ENCODE measurements at places on chromosomes 6 and 20.

DNA sequence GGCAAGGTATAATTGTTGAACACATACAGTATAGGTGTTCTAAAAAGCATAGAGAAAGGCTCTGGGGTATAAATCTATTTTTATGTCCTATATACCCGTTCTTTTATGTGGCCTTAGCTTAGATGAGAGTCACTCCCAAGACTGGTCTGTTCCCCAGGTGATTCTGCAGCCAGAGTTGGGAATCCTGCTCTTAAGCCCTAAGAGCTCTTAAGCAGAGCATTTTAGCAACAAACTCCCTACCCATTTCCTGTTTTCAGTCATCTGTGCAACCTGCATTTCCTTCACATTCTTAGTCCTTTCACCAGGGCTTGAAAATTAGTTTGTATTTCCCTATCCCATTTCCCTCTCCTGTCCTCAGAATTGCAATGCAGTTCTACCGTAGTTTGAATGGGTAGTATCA is 166.1 kb downstream of the HS3ST5 start:
- DNase-seq: no peak

DNA sequence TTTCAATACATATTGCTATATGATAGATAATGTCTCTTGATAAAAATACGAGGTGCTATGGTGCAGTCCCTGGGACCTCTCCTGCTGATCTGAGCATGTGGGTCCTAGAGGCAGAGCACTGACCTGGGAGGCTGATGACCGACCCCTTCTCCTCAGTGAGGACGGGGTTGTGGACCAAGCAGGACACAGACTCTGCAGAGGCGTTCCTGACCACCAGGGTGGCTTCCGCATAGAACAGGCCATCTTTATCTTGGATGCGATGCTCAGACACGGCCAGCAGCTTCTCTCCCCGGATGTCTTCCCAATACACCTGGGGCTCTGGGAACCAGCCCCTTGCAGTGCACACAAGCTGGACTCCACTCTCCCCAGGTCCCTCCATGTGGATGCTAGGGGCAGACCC is 4.2 kb downstream of the BTNL2 start:
- DNase-seq: no peak

- no peak for DNase-seq
These were observed 300.5 kb upstream of the SUPT3H start for GRCh38 chr6:45678285-45678607.

DNA sequence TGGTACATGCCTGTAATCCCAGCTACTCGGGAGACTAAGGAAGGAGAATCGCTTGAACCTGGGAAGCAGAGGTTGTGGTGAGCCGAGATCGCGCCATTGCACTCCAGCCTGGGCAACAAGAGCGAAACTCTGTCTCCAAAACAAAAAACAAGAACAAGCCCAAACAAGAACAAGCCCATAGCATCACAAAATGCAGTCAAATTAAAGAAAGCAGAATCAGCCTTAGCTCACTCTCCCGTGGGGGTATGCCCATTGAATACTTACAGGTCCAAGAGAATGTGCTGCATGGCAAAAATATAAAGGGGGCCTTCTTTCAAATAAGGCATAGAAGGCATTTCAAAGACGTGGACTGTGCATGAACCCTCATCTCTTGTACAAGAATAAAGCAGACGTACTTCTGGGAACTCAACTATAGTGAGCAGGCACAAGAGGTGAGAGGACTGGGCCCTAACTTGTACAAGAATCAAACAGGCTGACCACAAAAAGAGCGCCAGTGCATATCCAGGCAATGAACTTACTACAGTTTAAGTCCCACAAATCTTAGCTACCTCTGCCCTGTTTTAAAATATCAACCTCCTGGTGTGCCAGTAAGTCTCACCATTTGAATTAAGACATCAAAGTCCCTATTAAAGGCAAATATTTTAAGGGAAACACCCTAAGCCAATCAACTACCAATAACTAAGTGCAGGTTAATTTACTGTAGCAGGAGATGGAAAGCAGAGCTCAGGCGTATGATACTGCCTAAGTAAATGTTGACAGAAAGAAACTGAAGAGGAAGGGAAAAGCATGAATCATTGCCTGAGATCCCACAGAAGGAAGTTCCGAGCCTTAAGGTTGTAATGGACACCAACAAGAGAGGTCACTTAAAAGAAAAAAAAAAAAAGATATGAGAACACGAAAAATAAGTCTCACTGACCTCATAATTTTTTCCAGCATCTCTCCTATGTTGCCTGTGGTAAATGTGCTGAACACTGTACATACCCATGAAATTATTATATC is 37.4 kb downstream of the TOMM6 start:
- DNase-seq: peak; percentile 37

- no peak for DNase-seq
These were observed 15.2 kb downstream of the TAB2 start for GRCh38 chr6:149332602-149333265.

GRCh38 chr6:11683871-11684270 is 94.7 kb downstream of the ADTRP start:
- no peak for DNase-seq

GRCh38 chr6:138428944-138429598 is 25.0 kb downstream of the HEBP2 start:
- peak; percentile 44 for DNase-seq

DNA sequence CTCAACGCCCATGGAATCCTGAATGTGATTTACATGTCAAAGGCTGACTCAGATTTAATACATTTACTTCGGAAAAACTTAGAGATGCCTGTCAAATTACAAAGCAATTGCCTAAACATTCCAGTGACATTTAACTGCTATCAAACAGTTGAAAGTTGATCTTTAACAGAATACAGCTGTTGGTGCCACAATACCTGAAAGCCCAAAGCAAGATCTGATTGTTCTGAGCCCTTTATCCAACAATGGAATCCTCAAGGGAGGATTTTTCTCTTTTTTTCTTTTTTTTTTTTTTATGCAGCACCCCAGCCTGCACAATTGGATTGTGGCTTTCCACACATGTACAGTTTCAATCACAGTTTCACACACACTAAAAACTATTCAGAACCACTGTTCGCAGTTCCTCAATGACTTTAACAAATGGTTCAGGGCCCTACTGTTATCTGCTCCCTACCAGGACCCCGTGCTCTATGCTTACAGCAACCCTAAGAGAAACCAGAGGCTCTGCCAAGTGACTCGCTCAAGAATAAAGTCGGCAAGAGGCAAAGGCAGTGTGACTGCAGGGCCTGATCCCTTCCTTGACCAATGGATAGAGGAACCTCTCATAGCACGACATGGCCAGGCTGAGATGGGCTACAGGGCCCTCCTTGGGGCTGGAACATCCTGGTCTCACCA is 33.3 kb downstream of the EPB41L2 start:
- no peak for DNase-seq

DNA sequence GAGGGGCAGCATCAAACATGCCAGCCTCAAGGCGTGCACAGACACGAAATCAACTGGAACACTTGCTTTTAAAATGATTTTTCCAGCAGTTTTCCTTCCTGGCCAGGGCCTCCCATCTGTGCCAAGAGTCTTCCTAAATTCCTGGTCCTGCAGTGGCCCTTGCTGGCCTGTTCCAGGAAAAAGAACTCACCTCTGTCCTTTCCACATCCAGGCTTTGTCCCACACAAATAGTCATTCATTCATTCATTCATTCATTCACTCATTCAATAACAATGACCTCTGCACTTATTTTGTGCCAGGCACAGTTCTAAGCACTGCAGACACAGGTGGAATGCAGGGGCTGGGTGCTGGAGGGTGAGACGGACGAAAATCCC is 89.0 kb upstream of the CCDC167 start:
- no peak for DNase-seq

- DNase-seq: no peak
These were observed 83.9 kb downstream of the DLL1 start for GRCh38 chr6:170206851-170207431.

GRCh38 chr6:144588697-144589325 is 303.7 kb downstream of the UTRN start:
- no peak for DNase-seq

DNA sequence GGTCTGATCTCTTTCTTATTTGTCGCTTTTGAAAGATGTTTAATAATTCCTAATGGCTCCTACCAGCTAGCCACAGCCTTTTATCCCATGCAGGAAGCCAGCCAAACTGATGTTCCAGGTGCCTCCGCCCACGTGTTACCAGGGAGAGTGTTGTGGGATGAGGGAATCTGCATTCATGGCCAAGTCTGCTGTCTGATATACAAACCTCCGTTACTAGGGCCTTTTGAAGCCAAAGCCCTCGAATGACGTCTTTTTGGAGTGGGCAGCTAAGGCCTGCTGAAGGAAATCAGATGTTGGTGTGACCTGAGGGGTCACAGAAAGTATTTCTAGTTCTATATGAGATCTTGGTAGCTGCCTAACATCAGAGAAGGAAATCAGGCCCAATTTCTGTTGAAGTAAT is 21.3 kb downstream of the STK35 start:
- DNase-seq: no peak

DNA sequence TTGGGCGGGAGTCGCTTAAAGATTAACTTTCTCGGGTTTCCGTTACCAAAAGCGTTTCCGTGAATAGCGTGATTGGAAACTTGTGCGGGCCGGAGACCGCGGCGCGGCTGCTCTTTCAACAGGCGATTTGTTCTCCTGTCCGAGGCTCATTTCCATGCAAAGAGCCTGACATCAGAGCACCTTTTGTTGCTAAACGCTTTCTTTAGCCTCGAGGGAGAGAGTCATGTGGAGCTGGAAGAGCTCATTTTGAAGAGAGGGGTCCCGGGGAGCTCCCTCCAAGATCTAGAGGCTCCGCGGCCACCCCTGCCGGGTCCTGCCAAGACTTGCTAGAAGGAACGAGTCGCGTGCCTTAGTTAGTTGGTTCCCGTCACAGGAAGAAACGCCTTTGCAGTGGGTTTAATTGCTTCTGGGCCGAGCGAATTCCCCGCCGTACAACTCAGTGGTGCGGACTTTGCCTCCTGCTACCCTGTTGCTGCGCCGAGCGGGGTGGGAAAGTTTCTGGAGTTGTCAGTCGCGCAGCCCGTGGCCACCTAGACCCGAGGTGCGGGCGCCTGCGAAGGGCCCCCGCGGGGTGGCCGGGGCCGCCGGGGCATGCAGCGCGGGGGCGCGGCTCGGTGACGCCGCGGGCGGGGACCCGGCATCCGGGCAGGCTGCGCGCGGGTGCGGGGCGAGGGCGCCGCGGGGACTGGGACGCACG is at the start of gene SASH1:
Gene SASH1 (plus strand): TSS at position 489 of the 697 bp plus-strand sequence. CDS start 230 bp downstream, outside the sequence.
- peak; percentile 87 for DNase-seq

GRCh38 chr20:12294678-12295077 is 377.0 kb downstream of the BTBD3 start:
- no peak for DNase-seq

- no peak for DNase-seq
These were observed 380.6 kb downstream of the HDGFL1 start for GRCh38 chr6:22949967-22950366.

- no peak for DNase-seq
These were observed 101.0 kb downstream of the ARHGAP18 start for GRCh38 chr6:129608886-129609537.

- DNase-seq: no peak
These were observed 75.7 kb upstream of the QKI start for GRCh38 chr6:163338671-163339405.

GRCh38 chr6:15255481-15255880 is 9.6 kb downstream of the JARID2 start:
- DNase-seq: no peak

GRCh38 chr6:133339543-133340384 is 98.6 kb downstream of the EYA4 start:
- DNase-seq: peak; percentile 54

DNA sequence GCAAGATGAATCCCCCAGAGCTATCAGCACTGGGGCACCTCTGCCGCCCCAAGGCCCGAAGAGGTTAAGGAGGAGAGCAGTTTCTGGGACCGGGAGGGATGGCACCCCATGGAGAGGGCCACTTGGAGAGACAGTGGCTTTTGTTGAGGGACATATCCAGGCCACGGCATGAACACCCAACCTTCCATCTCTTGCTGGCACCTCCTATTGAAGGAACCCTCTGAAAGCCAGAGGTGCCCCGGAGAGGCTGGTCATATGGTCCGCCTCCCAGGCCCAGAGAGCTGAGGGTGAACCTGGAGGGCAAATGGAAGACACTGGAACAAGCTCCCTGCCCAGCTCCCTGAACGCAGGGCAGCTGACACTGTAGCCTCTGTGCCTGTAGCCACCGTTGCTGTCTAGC is 167.0 kb downstream of the NFATC2 start:
- no peak for DNase-seq

- no peak for DNase-seq
These were observed 237.7 kb downstream of the FOXA2 start for GRCh38 chr20:22346716-22347115.

DNA sequence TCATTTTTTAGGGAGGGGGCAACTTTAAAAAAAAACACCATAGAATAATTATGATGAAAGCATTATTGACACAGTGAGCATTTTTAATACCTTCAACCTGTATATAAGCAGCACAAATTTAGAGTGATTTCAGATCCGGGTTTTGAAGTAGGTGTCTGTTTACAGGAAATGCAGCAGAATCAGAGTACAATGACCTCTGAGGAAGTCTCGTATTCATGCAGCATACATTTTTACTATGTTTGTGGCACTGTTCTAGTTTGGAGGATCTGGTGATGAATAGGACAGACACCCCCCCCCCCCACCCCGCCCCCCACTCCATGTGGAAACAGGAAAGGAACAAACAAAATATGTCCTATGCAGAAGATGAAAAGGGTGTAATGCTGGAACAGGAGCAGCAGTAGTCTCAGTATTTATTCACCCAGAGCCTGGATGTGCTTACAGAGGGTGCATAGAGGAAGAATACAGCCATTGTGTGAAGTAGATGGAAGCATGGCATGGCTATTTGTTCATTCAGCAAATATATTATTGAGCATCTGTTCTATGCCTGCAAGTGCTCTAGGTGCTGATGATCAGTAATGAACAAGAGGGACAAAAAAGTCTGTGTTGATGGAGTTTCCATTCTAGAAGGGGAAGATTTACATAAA is 19.7 kb downstream of the VAPB start:
- DNase-seq: no peak

DNA sequence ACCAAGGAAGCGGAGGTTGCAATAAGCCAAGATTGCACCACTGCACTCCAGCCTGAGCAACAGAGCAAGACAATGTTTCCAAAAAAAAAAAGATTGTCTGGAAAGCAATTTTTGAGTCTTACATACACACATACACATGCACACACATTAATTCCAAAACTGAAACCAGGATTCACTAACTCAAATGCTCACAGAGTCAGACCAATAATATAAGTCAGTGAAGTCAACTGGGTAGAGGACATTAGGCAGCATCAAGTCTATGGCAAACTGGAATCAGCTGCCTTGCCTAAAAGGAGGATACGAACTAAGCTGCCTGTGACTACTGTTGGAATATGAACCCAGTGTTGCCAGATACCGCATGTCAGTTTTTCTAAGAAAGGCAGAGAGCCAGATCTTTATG is 15.7 kb downstream of the REM1 start:
- no peak for DNase-seq

- DNase-seq: no peak
These were observed 4.4 kb downstream of the MYLK2 start for GRCh38 chr20:31823360-31824124.

- no peak for DNase-seq
These were observed 764.9 kb upstream of the MMS22L start for GRCh38 chr6:98047871-98048270.

- DNase-seq: no peak
These were observed 98.6 kb upstream of the NEDD9 start for GRCh38 chr6:11331111-11331510.

All from Caki2 (cell line).